ENCODE measurements at places on chromosomes 13 and 19.

GRCh38 chr19:50686310-50687032 lies 33.1 kb downstream of the SHANK1 start:
- no peak for DNase-seq

- no peak for DNase-seq
Measured at GRCh38 chr19:30106417-30107095, 164.5 kb downstream of the URI1 start.

- DNase-seq = no peak
Measured at GRCh38 chr13:83905641-83906040, 23.4 kb upstream of the SLITRK1 start.

DNA sequence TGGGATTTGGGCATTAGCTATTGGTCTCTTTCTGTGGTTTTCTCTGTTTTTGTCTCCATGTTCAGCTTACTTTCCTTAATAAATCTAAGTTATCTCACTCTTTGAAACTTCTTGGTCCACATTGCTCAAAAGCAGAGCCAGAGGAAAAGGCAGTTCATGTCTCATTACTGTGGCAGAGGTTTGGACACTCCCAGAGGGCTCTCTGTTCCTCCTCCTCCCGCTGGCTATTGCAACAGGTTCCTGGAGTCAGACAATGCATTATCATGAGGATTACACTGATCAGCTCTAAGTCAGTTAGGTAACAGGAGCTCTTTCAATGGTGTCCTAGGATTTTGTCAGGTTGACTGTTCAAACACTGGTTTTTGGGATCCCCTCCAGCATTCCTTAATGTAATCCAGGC lies 298.8 kb downstream of the NDFIP2 start:
- DNase-seq = peak; percentile 34

- DNase-seq = no peak
Measured at GRCh38 chr19:41166944-41167804, 25.8 kb upstream of the CYP2S1 start.

- DNase-seq = no peak
Measured at GRCh38 chr19:17406046-17406886, 836 bp upstream of the BST2 start.

GRCh38 chr13:24747248-24748060 lies 16.5 kb upstream of the RNF17 start:
- no peak for DNase-seq

GRCh38 chr13:112105892-112106291 lies 38.9 kb downstream of the SOX1 start:
- no peak for DNase-seq

DNA sequence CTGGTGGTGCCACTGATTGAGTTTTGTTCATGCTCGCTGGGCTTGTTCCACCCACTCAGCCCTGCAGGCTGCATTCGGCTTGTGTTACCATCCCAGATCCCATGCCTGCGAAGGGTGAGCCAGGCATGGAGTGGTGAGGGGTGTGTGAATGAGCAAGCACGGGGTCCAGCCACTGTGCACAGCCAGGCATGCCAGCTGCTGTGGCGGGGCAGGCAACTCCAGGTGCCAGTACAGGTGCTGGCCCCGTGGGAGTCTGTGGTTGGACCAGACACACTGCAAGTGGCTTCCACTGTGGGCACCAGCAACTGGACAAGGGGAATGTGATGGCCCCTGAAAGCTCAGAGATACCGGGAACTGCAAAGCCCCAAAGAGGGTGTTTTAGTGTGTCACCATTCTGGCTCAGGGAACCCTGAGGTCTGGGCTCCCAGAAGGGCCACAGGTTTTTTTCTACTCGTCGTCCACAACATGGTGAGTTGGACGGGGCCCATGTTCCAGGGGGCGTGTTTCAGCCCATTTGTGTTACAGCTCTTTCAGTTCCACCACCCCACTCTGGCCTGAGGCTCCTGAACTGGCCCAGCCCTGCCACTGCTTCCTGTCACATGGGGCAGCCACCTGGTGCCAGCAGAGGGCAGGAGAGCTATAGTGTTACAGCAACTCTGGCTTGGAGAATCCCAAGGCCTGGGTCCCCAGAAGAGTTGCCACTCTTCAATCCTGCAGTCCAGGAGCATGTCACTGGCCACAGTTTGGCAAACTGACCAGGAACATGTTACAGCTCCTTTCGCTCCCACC lies 217.0 kb upstream of the OBI1 start:
- no peak for DNase-seq

GRCh38 chr19:28710278-28710677 lies 502.7 kb downstream of the UQCRFS1 start:
- DNase-seq = peak; percentile 52

DNA sequence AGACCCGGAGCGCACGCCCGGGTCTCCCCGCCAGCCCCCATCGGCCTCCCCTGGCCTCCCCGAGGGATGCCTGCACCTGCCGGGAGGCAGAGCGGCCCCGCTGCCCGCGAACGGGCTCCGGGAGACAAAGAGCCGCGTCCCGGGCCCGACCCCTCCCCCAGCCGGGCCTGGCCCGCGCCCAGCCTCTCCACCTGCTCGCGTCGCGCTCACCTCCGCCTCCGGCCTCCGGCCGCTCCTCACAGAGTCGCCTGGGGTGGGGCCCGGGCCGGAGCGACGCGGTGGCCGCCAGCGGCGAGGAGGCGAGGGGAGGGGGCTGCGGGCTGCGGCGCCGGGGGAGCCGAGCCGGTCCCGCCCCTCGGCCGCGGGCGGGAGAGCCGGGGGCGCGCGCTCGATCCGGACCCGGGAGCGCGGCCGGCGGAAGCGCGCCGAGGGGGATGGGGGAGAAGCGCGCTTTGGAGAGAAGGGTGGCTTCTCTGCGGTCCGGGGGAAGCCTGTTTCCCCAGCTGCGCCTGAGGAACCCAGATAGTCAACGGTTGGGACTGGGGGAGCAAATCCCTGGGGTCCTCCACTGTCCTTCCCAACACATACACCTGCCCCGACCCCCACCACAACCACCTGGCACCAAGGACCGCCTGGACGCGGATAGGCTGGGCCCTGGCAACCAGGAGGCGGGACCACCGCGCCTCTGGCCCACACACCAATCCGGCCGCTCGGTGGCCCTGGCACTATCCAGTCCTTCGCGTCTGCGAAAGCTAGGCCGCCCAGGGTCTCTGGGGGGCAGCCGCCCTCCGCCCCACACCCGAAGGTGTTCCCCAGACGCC lies at the start of gene PRR36:
PRR36 (minus strand) TSS at position 315 of the 821 bp plus-strand sequence. CDS start 701 bp downstream, outside the sequence.
- DNase-seq = no peak

- no peak for DNase-seq
Measured at GRCh38 chr13:40769970-40770369, 1.0 kb downstream of the MRPS31 start.

DNA sequence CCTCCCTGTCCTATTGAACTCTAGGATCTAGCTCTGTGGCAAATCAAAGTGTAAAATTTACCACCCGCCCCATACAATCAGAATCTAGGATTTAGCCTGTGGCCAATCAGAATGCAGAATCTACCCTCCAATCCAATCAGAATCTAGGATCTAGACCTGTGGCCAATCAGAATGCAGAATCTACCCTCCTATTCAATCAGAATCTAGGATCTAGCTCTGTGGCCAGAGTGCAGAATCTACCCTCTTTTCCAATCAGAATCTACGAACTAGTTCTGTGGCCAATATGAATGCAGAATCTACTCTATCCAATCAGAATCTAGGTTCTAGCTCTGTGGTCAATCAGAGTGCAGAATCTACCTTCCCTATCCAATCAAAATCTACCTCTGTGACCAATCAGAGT lies 25.8 kb downstream of the PRKD2 start:
- no peak for DNase-seq

DNA sequence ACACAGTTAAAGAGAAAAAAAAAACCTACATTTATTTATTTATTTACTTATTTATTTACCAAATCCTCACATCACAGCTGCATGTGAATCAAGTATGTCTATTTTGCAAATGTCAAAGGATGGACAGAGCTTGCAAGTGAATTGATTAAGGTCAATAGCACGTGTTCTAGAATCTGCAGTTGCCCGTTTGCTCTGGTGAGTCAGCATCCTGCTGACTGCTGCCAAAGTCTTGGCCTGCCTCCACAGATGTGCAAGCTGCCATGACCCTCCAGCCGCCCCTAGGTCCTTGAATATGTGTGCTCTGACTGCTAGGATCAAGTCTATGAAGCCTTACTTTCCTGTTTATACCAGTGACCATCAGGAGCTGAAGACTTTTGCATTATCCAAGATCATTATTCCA lies 320.6 kb downstream of the GPC5 start:
- DNase-seq = no peak

DNA sequence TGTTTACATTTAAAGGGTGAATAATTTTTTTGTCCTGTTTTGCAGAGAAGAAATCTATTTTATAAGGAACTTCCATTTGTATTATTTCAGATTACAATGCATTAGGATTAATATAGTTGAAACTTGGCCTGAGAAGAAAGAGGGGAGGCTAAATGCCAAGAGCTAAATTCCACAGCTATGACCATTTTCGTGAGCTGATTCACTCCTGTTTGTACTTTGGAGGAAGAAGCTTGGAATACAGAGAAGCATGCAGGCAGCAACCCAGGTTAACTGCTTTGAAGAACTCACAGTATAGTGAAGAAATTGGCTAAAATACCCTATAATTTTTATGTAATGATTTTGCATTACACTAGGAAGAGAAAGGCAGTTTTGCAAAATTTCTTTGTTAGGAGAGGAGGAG lies 309.4 kb upstream of the KLF12 start:
- no peak for DNase-seq

GRCh38 chr19:49840321-49840720 lies 10.6 kb upstream of the PTOV1 start:
- no peak for DNase-seq

GRCh38 chr19:6739390-6739882 lies at the start of gene TRIP10:
Gene TRIP10, plus strand, starts transcription at chr19:6739680. Its CDS starts 82 bp downstream, at chr19:6739762.
- peak; percentile 65 for DNase-seq

DNA sequence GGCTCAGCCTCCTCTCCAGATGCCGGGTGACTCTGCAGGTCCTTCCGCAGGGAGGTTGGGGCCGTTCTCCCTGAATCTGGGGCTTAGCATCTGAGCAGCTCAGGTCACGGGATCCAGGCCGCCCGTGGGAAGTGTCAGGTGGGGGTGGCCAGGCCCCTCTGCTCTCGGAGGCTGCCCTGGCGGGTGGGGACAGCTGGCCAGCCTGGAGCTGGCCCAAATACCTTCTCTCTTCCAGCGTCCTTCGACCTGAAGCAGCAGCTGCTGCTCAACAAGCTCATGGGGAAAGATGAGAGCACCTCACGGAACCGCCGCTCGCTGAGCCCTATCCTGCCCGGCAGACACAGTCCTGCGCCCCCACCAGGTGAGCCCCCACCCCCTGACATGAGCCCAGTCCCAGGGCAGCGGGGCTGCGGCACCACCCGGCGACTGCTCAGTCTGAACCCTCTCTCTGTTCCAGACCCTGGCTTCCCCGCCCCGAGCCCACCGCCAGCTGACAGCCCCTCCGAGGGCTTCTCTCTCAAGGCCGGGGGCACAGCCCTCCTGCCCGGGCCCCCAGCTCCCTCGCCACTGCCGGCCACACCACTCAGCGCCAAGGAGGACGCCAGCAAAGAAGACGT lies 19.1 kb downstream of the PEX11G start:
- DNase-seq = no peak

- no peak for DNase-seq
Measured at GRCh38 chr13:102260256-102260655, 141.6 kb downstream of the FGF14 start.

DNA sequence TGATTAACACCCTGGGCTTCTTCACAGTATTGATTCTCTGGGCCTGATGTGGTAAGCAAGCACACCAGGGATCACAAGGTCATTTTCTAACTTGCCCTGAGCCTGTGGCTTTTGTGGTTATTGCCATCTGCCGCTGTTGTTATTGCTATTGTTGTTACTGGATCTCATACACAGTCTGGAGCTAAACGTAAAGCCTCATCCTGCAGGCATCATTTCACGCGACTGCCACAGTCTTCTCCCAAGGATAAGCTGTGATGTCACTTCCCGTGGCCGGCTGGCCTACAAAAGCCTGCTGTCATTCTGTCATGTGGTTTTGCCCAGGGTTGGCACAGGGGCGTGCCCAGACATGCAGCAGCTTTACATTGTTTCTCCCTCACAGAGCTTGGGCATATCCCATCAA lies 154.0 kb upstream of the GPR12 start:
- DNase-seq = no peak

GRCh38 chr19:30878495-30878894 lies 470.7 kb downstream of the TSHZ3 start:
- DNase-seq = no peak

GRCh38 chr13:45670189-45670885 lies 31.8 kb upstream of the CBY2 start:
- no peak for DNase-seq

DNA sequence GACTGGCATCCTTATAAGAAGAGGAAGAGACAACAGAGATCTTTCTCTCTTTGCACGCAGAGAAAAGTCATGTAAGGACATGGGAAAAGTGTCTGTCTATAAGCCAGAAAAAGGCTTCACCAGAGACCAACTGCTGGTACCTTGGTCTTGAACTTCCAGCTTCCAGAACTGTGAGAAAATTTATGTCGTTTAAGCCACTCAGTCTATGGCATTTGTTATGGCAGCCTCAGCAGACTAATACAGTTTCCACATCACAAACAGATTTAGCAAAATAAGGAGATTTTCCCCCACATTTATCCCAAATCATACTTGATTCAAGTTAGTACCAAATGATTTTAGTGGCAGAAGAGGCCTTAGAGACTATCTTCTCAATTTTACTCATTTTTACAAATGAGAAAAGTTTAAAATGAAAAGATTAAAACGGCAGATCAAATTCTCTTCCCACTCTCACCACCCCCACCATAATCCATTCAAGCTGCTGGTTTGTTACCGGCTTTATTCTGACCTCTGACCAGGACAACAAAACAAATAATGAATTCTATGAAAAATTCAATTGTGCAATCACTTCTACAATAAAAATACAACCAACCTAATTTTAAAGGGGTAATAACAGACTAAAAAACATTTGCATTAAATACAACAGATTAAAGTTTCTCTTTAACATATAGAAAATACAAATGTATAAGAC lies 316.3 kb downstream of the TBC1D4 start:
- no peak for DNase-seq

DNA sequence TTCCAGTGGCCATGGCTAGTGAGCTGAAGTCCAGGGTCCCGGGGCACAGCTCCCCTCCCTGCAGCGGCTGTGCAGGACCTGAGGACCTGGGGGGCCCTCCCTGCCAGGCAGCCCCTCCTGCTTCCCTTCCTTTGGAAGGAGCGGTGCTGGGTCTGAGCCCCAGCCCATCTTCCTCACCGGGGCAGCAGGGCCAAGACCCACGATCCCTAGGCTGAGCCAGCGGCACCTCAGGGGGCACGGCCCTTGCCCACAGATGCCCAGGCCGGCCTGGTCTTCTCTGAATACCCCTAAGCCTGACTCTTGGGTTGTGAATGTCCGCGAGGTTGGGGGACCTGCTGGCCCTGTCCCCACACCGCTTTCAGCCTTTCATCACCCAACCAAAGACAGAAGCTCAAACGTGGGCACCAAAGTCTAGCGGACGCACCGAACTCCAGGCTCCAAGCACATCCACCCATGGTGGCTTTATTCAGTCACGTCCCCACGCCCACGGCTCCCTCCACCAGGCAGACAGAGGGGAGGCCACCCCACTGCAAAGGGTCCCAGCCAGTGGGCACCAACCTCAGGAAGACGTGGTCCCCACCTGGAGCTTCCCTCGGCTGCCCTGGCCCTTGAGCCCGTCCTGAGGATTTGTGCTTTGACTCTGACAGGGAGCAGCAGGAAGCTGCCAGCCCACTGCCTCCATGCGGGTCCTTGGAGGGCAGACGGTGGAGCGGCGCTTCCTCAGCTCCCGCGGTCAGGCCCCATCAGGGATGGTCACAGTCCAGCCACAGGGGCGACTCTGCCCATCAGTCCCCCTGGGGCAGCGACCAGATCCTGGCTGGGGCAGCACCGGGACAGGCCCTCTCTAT lies 8.3 kb upstream of the MEX3D start:
- no peak for DNase-seq

Measured in CD14-positive monocyte (primary cell).